Motor neuron (in vitro differentiated cells): ENCODE measurements at places on chromosomes 4 and X. TPM values are rescaled to one million over a fixed set of nuclear protein-coding genes. Genes with fewer than 3 reads are reported as not detected.

The VEGFD gene
- not detected in 2 replicates for total RNA-seq

The CENPVL2 gene
- not detected in 2 replicates for total RNA-seq

The CNGA1 gene
- 0.15 TPM in 1 of 2 replicates, not detected in the other for total RNA-seq

DNA sequence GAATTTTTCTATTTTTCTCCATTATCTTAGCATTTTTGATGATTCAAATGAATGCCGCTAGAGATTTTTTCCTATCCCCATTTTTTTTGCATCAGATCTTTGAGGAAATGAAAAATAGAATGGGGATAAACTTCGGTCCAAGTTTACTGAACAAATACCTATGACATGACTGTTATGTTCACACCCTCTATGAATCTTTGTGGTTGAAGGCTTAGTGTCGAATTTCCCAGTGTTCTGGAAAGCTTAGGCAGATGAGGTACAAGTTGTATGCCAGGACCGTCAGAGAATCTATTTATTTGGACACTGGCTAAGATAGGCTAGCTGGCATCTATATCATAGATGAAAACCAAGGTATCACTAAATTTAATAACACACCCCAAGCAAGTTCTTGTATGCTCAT is 123.4 kb downstream of the SPCS3 start:
- ATAC-seq, result no peak

DNA sequence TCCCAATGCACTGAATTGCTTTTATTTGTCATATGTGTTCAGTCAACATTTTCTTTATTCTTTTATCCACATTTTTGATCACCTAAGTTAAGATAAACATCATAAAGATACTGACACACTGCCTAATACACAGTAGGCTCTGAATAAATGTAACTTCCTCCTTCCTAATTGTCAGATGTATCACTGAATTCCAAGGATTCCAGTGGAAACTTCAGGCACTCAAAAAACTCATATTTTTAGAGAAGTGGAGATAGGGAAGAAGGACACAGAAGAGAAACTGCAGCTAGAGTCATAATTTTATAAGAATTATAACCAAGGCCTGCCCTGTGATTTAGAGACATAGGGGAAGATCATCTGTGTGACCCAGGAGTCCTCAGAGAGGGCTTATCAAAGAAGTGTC is 753.3 kb downstream of the ADGRL3 start:
- ATAC-seq, result no peak

- no peak for ATAC-seq
Observed at GRCh38 chr4:102678107-102678506, 82.7 kb downstream of the MANBA start.

DNA sequence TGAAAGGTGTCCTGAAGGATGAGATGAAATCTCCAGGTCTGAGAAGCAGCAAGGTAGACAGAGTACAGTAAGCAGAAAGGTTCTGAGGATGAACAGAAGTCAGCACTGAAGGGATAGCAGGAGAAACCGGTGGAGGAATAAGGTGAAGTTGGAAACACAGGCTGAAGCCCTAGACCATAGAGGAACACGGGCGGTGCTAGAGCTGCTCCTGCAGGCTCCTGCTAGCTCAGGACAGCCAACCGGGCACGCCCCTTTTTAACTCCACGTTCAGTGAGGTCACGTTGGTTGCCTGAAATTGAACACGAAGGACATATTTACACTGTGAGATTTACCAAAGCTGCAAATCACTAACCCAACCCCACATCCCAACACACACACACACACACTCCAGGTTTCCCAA is 1886.4 kb upstream of the AGA start:
- no peak for ATAC-seq

DNA sequence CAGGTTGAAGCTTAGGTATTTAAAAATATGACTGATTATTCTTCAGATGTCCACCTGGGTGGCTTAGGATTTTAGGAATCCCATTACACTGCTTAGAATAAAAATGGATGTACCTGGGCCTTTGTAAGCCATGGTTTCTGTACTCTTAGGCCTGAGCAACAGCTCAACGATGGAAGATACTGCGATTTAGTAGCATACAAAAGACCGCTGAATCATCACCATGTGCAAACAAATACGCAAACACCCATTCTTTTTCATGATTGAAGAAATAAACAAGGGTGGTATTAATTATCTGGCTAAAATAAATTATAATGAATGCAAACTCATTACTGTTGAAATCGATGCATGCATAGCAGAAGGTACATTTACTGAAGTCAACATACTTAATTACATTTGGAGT is 188.9 kb downstream of the ZNF330 start:
- no peak for ATAC-seq

DNA sequence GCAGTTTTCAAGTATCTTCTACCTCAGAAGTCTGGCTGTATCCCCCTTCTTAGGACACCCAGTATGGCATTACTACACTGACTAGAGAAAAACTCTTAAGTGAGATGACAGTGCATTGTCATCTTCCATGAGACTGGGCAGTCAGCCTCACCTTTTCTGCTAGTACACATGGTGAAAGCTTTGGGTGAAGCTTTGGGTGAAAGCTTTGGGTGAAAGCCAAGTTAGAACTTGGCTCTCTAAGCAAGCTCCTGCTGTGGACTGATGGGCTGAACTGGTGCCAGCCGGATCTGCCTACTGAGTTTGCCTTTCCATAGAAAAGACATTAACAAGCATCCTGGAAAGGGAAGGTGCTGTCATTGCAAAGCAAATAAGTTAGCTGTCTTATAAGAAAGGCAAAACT is 8.8 kb downstream of the EPHA5 start:
- no peak for ATAC-seq

DNA sequence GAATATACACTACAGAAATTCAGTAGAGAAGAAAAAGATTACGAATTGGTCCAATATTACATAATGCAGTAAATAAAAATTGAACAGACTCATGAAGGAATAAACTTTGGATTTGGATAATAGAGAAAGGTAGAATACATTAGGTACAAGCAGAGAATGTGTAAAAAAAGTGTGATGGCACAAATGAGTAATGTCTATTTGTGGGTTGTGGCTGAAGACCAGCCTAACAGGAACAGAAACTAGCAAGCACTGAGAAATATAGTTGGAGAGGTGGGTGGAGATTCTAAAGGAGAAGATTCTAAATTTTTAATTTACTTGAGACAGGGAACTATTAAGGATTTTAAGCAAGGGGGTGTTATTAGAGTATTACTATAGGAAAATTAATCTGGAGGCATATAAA is 15.2 kb upstream of the CLOCK start:
- no peak for ATAC-seq

DNA sequence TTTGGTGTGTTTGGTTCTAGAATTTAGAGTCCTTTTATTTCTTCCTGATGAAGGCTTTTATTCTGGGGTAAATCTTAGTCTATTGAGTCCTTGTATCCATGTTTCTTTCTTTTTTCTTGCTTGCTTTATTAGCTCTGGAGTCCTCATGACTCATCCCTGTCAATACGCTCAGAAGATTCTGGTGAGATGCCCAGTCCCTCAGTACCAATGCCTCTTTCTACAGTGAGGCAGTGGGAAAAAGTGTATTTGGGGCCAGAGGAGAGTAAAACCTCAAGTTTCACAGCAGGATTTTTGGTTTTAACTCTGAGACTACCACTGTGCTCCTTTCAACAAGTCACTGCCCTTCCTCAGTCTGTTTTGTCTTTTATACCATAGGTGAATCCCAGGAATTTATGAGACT is 368.0 kb downstream of the GBA3 start:
- no peak for ATAC-seq

GRCh38 chrX:74408304-74408703 is 13.0 kb upstream of the SLC16A2 start:
- no peak for ATAC-seq

DNA sequence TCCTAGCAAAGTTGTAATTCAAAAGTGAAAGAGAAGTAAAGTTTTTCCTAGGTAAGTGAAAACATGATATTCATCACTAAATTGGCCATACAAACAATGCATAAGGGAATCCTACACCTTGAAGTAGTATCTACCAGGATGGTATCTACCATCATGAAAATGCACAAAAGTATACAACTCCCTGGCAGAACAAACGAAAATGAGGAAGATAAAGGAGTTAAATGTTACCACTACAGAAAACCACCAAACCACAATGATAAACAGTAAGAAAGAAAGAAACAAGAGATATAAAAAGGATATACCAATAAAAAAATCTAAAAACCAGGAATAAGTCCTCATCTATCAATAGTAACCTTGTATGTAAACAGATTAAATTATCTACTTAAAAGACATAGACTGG is 26.9 kb downstream of the GK2 start:
- no peak for ATAC-seq

DNA sequence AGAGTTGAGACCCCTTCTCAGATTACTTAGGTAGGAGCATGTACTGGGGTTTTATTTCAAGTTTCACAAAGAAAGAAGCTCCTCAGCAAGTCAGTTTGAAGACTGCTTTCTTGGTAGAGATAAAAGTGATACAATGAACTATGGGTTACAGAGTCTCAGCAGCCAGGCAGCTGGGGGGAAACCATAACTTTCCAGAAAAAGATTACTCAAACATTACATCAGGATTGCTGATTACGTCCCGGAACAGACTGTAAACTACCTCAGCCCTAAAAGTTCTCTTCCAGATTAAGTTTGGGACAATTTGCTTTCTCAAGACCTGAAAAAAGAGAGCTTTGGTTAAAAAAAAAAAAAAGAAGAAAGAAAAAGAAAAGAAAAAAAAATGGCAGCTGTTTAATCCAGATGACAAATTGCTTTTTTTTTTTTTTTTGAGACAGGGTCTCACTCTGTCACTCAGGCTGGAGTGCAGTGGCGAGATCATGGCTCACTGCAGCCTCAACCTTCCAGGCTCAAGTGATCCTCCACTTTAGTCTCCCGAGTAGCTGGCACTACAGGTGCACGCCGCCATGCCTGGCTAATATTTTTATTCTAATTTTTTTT is 16.6 kb downstream of the SAT1 start:
- no peak for ATAC-seq

- no peak for ATAC-seq
Observed at GRCh38 chr4:73648478-73648877, 28.2 kb upstream of the RASSF6 start.

GRCh38 chr4:168600796-168601583 is 104.1 kb downstream of the PALLD start:
- peak; percentile 38 for ATAC-seq

DNA sequence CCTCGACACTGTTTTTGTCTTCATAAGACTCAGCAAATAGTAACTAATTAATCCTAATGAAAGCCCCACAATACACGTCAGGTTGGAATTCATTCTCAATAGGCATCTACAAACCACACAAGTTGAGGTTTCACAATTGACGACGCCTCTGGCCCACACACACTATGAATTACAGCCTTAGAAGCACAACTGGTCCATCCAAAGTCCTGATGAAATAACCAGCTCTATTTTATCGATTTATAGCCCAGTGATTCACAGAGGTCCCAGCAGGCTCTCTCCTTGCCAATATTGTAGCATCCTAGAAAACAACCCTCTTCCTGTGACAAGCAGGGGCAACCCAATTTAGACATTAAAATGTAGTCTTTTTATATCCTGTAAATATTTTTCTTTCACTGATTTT is 112.1 kb downstream of the NR3C2 start:
- ATAC-seq, result no peak
